Stimulated activated CD4-positive, alpha-beta T cell treated with anti-CD3 and anti-CD28 coated beads, Interleukin-2, amount 100 ng/mL, for 24 hours (primary cell): ENCODE measurements at places on chromosomes 7 and 10.

GRCh38 chr7:73343671-73344380 is 15.9 kb downstream of the FKBP6 start:
- no peak for DNase-seq

- DNase-seq: peak; percentile 13
Measured at GRCh38 chr10:28432210-28432676, 100.7 kb upstream of the WAC start.

- DNase-seq: no peak
Measured at GRCh38 chr10:121830101-121830500, 97.7 kb downstream of the ATE1 start.

- DNase-seq: peak; percentile 63
Measured at GRCh38 chr7:47818796-47819606, 129.3 kb downstream of the PKD1L1 start.

DNA sequence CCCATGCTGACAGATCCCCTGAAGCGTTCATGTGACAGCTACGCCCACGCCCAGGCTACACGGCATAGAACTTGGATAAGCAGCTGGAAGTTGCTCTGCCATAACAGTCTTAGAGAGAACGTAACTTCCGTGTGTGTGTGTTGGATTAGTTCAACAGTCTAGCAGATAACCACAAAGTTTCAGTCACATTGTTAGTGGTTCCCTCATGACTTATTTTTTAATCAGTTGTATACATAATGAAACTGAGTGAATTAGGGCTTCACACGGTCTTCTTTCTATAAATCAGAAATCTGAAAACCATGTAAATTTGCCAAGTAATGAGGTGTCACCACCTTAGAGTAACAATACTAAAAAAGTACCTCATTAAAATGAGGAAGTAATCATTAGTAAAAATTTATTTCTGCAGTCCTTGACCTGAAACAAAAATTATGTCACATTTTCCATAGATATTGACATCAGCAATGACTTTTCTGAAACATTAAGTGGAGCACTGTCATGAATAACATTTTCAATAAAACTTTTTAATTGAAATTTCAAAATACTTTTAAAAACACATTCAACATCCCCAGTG is 21.7 kb upstream of the MACC1 start:
- peak; percentile 5 for DNase-seq

DNA sequence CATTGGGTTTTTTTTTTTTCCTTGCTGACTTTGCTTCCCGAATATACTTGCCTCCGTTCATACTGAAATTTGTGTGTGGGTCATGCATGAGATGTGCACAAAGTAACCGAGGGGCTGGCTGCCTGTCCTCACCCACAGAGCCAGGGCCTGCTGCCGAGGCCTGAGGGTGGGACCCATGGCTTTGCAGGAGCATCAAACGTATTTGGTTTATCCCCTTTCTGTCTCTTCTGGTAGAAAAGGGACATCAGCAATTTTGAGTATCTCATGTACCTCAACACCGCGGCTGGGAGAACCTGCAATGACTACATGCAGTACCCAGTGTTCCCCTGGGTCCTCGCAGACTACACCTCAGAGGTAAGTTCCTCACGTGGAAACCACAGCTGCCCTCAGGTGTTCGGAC is 3.5 kb upstream of the LRRC18 start:
- DNase-seq: no peak

GRCh38 chr10:69726850-69727249 is 74.9 kb upstream of the COL13A1 start:
- no peak for DNase-seq

DNA sequence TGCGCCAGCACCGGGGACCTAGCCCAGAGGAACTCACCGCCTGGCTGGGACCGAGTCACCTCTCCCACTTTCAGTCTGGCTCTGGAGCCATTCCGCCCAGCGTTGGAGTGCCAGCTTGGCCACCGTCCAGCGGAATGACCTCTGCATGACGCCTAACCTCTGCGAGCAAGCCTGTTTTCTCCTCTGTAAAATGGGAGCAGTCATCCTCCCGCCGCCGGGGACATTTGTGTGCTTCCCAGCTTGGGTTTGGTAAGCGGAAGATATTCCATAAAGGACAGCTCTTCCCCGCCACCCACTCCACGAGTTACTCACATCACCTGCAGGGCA is 1.3 kb upstream of the ZCCHC24 start:
- DNase-seq: peak; percentile 17

DNA sequence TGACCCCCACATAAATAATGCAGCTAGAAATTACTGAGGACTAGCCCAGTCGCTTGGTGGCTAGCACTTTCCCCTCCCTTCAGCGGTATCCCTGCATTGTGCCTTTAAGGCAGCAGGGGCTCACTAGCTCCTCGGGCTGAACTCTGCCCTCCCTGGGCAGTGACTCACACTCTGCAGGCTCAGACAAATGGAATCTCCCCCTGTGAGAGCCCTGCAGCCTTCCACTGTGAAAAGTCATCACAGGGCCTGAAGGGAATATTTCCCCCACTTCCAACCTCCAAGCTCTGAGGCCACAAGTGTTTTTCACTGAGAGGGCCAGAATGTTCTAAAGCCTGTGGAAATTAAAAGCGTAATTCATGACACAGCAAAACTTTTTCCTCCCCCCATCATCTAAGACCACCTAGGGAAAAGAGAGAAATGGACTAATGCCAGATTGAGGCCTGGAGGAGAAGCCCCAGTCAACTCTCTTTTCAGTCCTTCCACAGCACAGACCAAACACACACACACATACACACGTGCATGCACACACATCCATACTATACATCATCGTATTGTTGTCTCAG is 93.6 kb upstream of the COL1A2 start:
- no peak for DNase-seq

DNA sequence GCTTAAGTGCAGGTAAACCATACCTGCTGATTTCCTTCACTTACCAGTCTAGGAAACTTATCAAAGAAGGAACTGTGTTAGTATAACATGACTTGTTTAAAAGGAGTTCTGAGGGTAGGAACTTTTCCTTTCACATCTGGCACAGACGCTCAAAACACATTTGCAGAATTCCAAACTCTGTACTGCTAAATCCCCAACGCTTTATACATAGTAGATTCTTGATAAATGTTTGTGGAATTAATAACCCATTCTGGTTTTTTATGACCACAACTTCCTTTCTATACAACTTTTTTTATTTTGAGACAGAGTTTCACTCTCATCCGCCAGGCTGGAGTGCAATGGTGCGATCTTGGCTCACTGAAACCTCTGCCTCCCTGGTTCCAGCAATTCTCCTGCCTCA is 7.7 kb upstream of the TRUB1 start:
- DNase-seq: no peak
